GM03348 (cell line): ENCODE measurements at places on chromosomes 6 and 20.
A peak's percentile ranks its signal among the peaks of the same experiment; 100 is the strongest.

GRCh38 chr6:90175627-90176538 is 120.8 kb downstream of the BACH2 start:
- no peak for DNase-seq

DNA sequence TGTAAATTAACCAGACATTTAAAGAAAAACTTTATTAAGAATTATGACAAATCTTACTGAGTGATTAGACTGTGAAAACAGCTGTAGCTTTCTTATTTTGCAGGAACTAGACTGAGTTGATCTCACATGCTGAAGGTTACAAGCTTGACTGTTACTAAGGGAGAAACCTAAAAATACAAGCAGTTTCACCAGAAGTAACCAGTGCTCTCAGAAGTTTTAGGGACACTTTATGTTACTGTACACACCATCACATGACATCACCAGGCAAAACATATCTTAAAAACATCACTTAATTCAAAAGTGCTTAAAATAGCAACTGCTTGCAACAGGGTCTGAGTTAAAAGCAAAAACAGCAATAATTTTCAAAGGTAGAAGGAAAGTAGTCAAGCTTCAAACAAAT is 5.4 kb downstream of the FBXO30 start:
- DNase-seq: no peak

GRCh38 chr6:169106176-169106575 is 147.5 kb downstream of the THBS2 start:
- DNase-seq: no peak

GRCh38 chr6:24329022-24329421 is 28.8 kb downstream of the DCDC2 start:
- DNase-seq: no peak

DNA sequence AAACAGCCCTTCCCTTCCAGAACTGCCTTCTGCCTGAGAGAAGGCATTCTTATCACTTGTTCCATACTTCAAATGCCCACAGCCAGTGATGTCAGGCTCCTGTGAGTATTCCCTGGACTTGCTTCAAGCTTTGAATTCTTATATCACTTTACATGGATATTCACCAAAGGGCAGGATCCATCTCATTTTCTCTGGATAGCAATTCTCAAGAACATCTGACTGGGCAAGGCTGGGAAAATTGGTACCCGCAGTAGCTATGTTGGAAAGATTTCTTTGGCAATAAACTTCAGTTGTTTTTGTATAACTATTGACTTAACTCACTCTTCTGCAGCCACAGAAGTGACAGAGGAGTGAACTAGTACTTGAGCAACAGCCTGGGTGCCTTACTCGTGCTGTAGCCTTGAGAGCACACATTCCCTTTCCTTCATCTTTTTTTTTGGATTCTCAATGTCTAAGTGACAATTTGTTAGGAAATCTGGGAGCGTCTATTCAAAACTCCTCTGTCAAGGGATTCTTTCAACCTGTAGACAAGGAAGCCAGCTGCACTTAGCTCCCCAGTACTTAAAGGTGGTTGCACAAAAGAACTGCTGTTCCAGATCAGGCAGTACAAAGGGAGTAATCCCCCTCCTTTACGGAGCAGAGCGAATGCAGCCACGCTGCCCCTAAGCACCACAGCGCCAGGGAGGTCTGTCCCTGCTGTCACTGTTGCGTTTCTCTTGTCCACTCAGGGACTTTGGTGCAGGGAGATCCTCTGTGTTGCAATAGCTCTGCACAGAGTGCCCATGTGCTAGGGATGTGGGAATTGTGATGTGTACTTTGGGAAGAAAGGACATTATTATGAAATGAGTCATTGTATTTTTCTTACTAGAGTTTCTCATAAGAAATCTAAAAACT is 69.6 kb downstream of the JAG1 start:
- peak; percentile 87 for DNase-seq

- no peak for DNase-seq
These were observed 48.4 kb downstream of the CEP43 start for GRCh38 chr6:167047554-167047953.

DNA sequence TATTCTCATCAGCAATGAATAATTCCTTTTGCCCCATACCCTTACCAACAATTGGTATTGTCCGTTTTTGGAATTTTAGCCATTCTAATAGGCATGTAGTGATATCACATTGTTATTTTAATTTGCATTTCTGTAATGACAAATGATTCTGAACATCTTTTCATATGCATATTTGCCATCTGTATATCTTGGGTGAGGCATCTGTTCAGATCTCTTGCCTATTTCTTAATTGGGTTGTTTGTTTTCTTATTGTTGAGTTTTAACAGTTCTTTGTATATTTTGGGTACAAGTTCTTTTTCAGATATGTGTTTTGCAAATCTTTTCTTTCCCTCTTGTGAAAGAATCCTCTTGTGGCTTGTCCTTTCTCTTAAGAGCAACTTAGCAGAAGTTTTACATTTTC is 69.6 kb downstream of the ZNF292 start:
- DNase-seq: no peak

- DNase-seq: no peak
These were observed 99.3 kb downstream of the RTN4IP1 start for GRCh38 chr6:106530026-106530425.

GRCh38 chr20:6108330-6108729 is 14.5 kb downstream of the FERMT1 start:
- no peak for DNase-seq

GRCh38 chr20:39489986-39490560 is 527.9 kb downstream of the DHX35 start:
- no peak for DNase-seq

GRCh38 chr6:52588710-52589091 is 11.8 kb upstream of the TRAM2 start:
- no peak for DNase-seq

GRCh38 chr6:14950103-14950969 is 295.5 kb upstream of the JARID2 start:
- DNase-seq: no peak

DNA sequence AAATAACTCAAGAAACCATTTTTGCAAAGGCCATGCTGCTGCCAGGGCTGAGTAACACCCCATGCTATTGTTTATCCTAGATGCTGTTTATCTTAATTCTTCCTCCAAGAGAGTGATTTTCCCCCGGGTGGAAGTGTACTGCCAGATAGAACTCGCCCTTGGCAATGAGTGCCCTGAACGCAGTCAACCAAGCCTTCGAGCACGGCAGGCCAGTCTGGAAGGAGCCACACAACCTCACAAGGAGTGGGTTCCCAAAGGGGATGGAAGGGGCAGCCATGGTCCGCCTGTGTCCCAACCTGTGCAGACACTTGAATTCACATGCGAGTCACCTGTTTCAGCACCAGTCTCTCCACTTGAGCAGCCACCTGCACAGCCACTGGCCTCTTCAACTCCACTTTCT is 31.9 kb downstream of the PNPLA1 start:
- DNase-seq: no peak
